ENCODE measurements at places on chromosomes 2 and 18.

DNA sequence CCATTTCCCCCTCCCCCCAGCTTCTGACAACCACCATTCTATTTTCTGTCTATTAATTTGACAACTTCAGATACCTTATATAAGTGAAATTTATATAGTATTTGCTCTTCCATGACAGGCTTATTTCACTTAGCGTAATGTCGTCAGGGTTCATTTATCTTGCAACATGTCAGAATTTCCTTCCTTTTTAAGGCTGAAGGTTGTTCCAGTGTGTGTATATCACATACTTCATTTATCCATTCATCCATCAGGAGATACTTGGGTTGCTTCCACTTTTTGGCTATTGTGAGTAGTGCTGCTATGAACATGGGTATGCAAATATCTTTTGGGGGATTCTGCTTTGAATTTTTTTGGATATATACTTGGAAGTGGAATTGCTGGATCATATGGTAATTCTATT is 7.4 kb downstream of the BCL2L11 start:
- DNase-seq: no peak

- peak; percentile 11 for DNase-seq
Observed at GRCh38 chr2:241029599-241030332, 31.3 kb downstream of the SNED1 start.

- peak; percentile 39 for DNase-seq
Observed at GRCh38 chr2:189412330-189412953, 28.8 kb upstream of the WDR75 start.

GRCh38 chr2:149191915-149192314 is 138.5 kb upstream of the LYPD6 start:
- no peak for DNase-seq

- DNase-seq: no peak
Observed at GRCh38 chr2:38216886-38217285, 140.9 kb upstream of the CYP1B1 start.

GRCh38 chr2:72984172-72984671 is 66.9 kb downstream of the EMX1 start:
- no peak for DNase-seq

DNA sequence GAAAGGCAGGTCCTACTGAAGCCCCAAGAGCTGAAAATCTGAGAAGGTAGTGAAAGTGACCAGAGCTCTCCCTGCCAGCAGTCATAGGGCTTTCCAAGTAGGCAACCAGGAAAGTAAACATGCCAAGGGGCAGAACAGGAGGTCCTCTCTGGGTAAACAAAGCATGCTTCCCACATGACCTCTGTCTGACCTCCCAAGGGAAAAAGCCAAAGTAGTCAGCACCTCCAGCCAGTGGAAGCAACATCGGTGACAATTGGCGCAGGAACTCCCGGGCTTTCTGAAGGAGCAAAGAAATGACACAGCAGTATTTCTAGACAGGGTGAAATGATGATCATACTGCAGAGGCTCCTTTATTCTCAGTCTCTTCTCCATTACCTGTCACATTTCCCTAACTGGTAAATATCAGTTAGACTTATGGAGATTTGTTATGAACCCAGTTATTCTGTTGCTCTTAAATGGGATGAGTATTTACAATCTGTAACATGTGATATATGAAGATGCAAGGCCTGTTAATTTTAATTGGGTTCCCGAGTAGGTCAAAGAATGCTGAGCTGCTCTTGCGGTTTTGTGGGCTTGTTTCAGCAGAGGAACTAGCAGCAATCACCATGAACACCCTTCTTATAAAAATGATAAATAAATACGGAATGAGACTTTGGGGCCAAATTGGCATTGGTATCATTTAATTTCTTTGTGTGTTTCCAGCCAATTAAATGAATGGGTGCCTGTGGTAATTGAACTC is 321.0 kb downstream of the RND3 start:
- DNase-seq: no peak

DNA sequence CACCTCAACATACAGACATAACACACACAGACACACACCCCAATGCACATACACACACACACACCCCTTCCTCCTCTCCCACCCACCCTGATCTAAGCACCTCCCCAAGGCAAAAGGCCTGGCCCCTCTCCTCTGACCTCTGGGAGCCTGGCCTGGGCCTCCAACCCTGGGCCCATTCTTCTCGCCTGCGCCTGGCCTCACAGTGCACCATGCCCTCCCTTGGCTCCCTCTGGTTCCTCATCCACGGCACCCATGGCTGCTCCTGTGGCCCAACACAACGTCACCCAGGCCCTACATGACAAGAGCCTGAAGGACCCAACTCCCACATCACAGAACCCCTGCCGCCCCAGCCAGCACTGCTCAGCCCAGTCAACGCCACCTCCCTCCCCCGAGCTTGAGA is 281.3 kb downstream of the CELF4 start:
- DNase-seq: no peak

GRCh38 chr2:69080071-69080470 is 67.1 kb downstream of the ANTXR1 start:
- DNase-seq: no peak

GRCh38 chr2:228446734-228447133 is 265.2 kb upstream of the SPHKAP start:
- no peak for DNase-seq

Data from GM10248 (cell line).